Chondrocyte (in vitro differentiated cells): ENCODE measurements at places on chromosomes 12 and 14.

DNA sequence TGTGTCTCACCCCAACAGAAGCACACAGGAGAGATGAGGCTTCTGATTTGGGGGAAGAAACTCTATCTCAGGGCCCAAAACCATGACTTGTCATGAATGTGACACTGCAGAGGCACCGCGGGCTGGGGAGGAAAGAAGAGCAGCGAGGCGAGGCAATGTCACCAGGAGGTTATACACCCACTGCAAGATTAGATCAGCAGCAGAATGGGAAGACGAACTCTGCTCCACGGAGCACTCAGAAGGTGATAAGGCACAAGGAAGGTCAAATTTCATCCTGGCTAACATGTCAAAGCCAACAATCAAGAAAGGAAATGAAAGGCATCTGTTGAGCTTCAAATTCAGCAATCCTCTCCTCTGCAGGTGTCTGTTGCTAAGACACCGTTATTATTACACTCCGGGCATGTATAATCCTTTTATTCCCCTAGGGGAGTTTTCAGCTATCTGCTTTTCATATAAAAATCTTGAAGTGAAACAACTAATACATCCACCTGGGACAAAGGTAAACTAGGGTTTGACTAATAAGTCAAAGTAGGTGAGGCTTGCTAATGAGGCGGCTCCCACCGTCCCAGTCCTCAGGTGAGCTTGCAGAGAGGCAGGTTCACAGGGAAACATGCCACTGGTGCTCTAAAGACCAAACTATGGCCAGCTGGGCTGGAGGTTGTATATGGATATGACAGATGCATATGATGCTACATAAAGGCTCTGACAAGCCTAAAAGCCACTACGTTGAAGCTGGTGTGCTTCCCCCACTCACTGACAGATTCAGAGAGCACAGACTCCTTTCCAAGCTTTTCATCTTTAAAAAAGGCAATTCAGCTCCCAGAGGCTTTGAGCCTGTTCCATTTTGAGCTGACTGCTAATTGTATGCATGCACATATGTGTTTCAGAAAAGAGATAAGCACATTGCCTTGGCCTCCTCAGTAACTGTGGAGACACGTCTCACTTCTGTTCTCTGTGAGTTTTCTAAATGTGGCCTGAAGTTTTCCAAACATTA, 221.2 kb downstream of the NELL2 start:
- DNase-seq: no peak

DNA sequence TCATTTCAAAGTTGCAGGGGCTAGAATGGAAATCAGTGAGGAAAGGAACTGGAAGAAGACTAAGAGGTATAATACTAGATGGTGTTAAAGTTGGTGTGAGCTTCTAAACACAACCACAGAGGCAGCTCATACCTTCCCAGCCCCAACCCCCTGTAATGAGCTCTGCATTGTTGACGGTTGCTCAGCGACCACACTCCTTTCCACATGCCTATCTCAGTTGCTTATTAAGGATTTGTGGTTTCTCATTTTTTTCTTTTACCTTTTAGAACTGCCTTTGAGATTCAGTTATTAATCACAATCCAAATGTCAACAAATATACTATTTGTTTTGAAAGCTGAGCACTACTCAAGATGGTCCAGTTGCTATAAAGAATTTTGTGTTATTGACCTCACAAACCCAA, 62.1 kb upstream of the KIF21A start:
- no peak for DNase-seq

DNA sequence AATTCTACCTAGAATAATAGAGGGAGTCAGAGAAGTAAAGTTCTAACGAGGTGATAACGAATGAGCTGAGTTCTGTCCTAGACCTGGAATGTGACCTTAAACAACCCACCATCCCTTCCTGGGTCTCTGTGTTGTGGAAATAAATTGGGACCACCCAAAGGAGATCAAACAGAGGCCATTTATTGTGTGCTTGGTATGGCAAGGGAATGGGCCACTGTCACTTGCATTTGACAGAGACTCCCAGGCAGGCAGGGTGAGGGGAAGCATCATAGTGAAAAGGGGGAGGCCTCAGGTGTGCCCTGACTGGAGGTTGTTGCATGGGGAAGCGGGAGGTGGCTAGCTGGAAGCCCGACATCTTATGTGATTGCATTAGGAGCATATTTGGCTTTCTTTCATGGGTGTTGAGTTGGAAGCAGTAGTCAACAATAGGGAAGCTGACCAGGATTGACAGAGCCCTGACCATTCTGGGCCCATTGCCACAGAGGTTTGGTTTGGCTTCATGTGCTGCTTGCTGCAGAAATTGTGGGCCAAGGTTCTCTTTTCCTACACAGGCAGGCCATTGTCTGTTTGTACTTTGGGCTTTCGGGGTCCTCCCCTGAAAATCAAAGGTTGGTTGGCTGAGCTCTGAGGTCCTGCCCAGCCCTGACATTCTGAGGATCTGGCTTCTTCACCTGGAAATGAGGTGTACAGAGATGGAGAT, 17.6 kb upstream of the FAM181A start:
- no peak for DNase-seq

DNA sequence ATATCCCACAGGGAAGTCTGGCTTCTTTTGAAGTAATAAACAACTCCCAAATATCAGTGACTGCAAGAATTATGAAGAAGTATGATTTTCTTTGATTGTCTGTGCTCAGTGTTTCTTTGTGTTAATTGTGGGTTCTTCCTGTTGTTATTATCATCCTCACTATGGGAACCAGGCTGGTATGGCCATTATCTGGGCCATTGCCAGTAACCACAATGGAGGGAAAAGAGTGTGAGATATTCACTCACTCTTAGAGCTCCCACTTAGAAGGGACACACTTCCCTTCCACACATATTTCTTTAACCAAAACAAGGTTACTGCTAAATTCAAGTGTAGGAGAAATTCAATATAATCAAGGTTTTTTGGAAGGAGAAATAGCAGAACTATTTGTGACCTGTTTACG, 503.7 kb downstream of the SLC6A15 start:
- no peak for DNase-seq

GRCh38 chr14:51715250-51715649, 63.5 kb downstream of the FRMD6 start:
- DNase-seq: no peak

- DNase-seq: no peak
Measured at GRCh38 chr12:561391-561705, 101.6 kb downstream of the B4GALNT3 start.

DNA sequence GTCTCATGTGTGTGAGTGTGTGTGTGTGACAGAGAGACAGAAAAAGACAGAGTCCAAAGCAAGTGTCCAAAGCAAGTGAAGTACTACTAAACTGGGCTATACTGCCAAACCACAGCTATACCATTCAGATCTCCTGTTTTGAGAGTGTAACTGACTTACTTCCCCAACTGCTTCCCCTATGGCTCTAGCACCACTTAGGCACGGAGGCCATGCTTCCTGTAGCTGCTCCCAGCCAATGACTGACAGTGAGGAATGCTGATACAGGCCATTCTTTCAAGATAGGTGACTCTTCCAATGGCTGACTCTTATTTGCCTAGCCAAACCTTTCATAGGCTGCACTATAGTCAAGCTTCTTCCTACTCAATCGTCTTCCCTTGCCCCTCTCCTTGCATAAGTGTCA, 393.2 kb downstream of the BCAT1 start:
- no peak for DNase-seq

- no peak for DNase-seq
Measured at GRCh38 chr12:4221258-4221620, 52.3 kb upstream of the CCND2 start.

DNA sequence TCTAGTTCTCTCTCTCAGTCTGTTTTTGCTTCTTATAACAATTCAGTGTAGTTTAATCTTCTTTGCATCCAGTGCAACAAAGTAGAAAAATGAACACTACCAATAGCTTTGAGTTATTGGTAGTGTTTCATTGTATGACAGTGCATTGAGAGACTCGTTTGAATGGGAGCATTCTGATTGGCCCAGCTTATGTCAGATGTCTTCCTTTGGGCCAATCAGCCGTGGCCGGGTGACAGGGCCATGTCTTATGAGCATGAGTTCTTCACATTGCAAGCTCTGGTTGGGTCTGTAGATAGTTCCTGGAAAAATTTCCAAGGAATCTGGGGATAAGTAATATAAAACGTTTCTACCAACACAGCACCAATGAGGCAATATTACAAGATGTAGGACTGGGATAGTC, 36.5 kb downstream of the GYS2 start:
- DNase-seq: no peak

DNA sequence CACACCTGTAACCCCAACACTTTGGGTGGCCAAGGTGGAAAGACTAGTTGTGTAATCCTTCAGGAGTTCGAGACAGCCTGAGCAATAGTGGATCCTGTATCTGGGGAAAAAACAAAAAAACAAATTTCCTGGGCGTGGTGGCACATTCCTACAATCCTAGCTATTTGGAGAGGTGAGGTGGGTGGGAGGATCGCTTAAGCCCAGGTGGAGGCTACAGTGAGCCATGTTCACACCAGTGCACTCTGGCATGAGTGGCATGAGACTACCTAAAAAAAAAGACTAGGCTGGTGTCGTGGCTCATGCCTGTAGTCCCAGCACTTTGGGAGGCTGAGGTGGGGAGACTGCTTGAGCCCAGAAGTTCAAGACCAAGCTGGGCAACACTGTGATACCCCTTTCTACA, 17.2 kb downstream of the PTGES3 start:
- peak; percentile 1 for DNase-seq

DNA sequence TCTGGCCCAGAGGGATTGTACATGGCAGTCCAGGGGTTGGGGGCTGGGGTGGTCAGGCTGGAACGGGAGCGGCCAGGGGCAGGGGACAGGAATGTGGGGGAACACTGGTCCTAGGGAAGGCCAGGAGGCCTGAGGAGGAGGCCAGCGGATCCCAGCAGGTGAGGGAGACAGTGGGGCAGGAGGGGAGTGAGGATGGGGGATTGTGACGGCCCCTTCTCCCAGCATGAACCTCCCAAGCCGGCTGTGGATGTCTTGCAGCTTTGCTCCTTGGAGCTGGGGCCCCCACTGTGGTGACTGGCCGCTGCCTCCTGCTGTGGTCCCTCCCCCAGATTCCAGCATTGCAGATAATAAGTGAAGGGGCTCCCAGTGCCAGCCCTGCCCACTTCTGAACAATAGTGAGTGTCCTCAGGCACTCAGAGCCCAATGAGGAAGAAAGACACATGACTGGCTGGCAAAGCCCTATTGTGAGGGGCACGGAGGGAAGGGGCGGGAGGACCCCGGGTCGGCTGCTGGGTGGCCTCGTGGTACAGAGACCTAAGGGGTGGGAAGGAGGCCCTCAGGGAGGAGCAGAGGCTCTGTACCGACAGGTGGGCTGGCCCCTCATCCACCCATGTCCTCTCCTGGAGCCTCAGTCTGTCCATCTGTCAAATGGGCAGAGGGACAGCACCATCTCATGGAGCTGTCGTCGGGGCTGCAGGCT, 215.0 kb downstream of the KIF26A start:
- DNase-seq: peak; percentile 74
